Cerebellum (tissue), 4 donors: ENCODE measurements at places on chromosomes 6 and 20.

GRCh38 chr20:63740627-63741353, 1.2 kb downstream of the SLC2A4RG start:
- DNase-seq, result peak; percentile 61

GRCh38 chr20:7085467-7085866, 318.0 kb downstream of the BMP2 start:
- no peak for DNase-seq

DNA sequence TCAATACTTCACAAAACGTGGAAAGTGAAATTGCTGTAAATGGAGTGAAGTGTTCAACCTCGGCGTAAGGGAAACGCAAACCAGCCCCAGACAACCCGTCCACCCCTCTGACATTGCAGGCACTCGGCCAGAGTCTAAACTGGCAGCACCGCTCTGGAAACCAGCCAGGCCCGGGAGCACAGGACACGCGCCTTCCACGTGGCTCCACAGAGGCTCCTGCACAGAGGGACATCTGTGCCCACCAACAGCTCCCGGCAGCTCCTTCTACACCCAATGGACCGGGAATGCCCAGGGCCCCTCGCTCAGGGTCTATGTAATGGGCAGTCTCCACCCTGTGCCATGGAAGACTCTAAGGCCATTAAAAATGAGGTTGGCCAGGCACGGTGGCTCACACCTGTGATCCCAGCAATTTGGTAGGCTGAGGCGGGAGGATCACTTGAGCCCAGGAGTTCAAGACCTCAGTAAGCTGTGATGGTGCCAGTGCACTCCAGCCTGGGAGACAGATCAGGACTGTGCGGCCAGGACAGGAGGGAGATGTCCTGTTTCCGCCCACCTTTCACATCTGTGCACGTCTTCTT, 3.4 kb upstream of the HELZ2 start:
- DNase-seq, result peak; percentile 63

DNA sequence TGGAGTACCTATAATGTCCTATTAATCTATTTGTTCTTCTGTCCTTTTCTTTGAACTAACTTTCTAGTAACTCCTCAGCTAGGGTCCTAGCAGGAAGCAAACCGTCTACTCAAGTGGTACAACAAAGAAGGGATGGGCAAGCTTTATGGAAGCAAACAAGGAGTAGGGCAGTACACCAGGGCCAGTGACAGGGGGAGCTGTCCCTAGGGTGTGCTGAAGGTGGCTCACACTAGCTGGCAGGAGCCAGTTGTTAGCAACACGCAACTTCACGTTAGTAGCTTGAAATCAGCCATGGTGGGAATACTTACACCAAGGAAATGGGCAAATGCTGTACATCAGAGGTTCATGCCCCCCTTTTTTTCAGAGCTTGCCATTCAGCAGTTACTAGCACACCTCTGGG, 74.0 kb upstream of the EYA2 start:
- no peak for DNase-seq

- DNase-seq, result no peak
These were observed 35.7 kb upstream of the ADGRG6 start for GRCh38 chr6:142266060-142266459.

DNA sequence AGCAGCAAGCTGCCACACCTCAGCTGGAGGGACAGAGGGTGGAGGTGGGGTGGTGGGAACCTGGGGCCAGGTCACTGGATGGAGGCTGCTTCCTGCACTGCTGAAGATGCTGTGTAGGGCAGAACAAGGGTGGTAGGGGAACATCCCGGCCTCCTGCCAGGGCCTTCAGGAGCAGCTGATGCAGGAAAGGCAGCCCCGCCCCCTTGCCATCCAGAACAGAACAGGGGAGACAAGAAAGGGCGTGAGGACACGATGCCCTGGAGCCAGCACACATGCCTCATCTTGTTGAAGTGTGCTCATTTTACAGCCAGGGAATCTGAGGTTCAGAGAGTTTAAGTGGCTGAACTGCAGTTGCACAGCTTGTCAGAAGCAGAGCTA, 43.1 kb upstream of the PHACTR3 start:
- no peak for DNase-seq

- no peak for DNase-seq
These were observed 30.8 kb downstream of the SIM1 start for GRCh38 chr6:100433726-100434435.

DNA sequence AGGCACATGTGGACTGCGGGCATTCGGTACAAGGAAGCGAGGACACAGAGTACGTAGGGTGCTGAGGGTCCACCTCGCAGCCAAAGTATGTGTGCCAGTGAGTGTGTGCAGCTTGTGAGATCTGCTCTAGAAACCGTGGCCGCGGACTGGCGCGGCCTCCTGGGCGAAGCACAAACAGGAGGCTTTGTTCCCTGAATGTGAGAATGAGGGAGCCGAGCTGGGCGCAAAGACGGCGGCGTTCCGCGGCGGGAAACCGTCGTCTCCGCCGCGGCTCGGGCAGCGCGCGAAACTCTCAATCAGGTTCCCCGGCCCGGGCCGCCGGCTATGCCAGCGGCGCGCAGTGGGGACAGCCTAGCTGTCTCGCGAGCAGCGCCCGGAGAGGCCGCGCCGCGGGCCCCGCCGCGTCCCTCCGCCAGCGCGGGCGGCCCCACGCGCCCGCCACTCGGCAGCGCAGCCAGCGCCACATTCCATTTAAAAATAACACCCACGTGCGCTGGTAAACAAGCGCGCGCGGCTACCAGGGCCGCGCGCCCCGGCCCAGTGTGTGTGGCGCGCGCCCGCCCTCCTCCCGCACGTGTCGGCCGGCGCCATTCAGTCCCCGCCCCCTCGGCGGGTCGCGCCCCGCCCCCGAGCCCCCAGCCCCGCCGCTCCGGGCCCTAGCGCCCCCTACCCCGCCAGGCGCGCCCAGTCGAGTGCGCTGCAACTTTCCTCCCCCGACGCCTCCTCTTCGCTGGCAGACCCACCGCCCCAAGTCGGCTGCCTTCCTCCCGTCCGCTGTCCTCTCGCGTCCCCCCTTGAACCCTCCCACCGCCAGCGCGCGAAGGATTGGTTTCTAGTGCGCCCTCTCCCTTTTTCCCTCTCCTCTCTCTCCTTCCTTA, 3.0 kb upstream of the FOXO3 start:
- DNase-seq, result peak; percentile 89
